Omental fat pad (tissue), 4 donors: ENCODE measurements at places on chromosomes 6 and 20.

DNA sequence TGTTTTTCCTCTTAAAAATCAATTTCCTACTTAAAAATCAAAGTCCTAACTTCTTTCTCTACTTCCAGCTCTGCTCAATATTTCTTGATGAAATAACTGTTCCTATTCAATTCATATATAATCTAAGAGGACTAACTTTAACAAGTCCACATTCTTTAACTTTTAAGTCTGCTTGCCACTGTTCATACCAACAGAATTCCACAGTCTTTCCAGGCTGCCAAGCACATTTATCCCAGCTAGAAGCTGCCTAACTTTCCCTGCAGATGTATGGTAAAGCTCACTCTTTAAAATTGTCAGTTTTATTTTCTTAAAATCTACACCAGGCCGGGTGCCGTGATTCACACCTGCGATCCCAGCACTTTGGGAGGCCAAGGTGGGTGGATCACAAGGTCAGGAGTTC, 11.5 kb downstream of the CALHM6 start:
- DNase-seq, result no peak

- DNase-seq, result no peak
These were observed 3.1 kb upstream of the TFAP2B start for GRCh38 chr6:50815436-50816114.

GRCh38 chr20:11882651-11883050, 35.0 kb upstream of the BTBD3 start:
- DNase-seq, result no peak

GRCh38 chr6:149900620-149901443, 2.9 kb upstream of the RAET1E start:
- no peak for DNase-seq

DNA sequence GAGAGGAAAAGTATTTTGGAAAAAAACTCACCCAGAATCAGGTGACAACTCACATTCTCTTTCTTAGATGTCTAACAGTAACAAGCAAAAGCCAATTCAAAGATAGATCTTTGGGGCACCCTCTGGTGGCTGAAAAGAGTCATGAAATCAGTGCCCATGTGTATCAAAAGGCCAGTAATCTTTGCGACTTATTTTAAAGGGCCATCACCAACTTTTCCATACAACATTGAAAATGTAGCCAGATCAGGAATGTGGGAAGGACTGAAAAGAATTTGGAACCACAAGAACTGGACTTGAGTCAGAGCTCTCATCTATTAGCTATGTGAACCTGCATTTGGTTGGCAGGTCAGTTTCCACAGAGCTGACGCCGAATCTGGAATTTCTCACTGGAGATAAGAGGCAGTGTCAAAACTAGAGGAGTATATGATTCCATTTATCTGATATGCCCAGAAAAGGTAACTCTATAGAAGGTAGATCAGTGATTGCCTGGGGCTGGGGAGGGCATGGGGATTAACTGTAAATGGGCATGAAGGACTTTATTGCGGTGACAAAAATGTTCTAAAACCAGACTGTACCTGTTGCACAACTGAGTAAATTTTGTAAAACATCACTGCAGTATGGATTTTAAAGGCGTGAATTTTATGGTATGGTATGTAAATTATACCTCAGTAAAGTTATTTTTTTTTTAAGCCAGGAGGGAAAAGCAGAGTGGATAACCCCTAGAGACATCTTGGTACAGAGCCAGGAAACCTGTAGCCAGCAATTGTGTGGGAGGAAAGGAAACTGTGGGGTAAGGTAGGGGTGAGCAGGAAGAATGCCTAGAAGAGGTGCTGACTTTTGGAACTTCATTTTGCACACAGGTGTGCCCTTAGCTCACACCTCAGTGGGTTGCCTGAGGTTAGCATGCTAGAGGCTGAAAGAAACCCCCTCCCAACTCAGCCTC, 117.1 kb upstream of the ASF1A start:
- DNase-seq, result no peak

DNA sequence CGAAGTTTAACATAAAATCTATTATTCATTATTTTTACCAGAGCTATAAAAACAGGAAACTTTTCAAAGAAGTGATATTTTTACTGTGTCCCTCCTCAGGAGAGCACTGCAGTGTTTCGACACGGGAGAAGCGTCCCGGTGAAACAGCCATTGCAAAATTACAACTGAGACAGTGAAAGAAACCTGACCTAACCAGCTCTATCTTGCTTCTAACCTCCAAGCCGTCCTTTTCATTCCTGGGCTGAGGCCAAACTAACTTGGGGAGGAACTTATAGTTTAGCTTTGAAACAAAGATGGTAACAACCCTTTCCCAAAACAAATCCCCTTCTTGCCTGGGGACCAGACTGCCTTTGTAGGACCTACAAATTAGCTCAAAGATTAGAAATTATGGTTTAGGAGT, 79.2 kb downstream of the WDR27 start:
- DNase-seq, result no peak

DNA sequence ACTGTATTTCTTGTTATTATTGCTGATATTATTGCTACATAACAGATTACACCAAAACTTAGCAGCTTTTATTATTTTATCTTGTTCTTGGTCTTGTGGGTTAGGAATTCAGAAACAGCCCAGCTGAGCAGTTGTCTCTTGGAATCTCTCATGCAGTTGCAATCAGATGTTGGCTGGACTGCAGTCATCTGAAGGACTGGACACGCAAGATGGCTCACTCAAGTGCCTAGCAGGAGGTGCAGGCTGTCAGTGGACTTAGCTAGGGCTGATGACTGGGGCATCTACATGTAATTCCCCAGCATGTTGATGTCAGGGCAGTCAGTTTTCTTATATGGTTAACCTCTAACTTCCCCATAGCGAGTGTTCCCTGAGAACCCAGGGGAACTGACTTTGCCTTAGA, 128.6 kb upstream of the PLCB4 start:
- no peak for DNase-seq

DNA sequence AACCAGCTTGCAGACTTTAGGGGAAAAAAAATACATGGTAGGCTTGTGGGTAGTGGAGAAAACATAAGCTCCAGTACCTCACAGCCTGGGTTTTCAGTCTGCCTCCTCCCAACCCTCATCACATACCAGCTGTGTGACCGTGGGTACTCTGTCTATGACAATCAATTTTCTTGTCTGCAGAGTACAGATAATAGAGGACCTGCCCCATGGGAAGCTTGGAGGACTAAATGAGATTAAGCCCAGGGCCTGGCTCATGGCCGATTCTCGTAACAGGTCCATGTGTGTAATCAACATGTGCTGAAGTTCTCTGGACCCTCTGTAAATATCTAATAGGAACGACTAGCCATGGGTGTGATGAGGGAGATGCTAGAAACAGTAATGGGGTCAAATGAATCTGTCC, 34.0 kb downstream of the NT5E start:
- DNase-seq, result no peak

DNA sequence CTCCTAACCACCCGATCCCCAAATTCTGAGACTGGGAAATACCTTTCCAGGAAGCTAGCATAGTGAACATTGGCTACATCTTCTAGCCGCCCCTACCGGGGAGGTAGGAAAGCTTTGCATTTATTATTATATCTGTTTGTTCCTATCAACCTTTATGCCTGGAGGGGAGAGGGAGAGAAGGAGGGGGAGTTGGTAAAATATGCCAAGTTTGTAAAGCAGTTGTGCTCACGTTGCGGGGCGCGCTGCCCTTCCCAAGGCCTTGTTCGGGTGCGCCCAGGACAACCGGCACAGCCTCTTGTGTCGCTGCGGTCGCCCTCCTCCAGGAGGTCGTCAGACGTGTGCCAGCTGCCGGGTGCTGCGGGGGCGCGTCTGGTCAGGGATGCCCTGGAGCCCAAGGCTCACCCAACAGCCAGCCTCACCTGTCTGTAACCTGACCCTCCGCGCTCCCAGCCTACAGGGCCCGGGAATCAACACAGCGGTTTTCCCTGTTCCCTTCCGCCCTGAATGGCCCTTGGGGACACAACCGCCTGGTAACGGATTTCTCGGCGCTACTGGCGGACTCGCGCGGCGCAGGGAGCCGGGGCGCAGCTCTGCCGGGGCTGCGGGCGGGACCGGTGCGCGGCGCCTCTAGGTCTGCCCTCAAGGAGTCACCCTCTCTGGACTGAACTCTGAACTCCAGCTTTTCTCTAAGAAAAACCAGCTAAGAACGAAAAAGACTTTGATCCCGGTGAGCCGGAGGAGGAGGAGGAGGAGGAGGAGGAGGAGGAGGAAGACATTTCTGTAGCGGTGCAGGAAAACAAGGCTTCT, 1.1 kb upstream of the OVOL2 start:
- DNase-seq, result no peak

- DNase-seq, result no peak
These were observed 105.5 kb downstream of the AGPAT4 start for GRCh38 chr6:161168281-161168891.

GRCh38 chr20:36629719-36630681, 16.0 kb downstream of the SLA2 start:
- DNase-seq, result no peak
